Spinal cord (tissue), 10 donors: ENCODE measurements at places on chromosomes 3 and 15.

DNA sequence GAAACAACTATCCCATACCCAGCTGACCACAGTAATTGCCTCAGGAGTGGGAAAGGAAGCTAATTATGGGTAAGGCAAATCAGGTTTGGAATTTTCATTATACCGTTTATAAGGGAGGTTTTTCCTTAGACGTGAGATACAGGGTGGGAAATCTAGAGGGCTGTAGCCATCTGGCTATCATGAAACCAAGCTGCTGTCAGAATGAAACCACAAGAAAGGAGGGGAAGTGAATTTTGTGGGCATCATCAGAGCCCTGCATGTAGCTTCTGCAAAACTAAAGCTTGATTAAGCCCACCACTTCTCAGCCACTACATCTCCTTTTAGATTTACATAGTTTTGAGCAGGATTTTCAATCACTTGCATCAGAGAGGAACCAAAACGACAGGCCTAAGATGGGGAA lies 893.5 kb downstream of the TUSC7 start:
- no peak for DNase-seq

DNA sequence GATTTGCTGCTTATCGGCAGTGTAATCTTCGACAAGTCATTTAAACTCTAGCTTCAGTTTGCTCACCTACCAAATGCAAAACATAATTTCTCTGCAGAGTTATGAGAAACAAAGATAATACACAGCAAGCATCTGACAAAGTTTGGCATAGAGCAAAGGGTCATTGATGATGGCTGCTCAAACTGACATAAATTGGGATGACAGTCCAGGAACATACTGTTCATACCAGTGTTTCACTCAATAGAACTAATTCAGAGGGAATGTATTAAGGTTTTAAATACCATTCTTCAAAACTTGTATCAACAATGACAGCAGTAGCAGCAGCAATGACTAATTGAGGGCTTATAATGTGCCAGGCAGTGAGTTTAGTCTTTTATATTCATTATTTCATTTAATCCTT lies 137.6 kb downstream of the SPATA16 start:
- DNase-seq, result no peak

- DNase-seq, result no peak
Observed at GRCh38 chr3:176867681-176868663, 329.3 kb downstream of the TBL1XR1 start.

DNA sequence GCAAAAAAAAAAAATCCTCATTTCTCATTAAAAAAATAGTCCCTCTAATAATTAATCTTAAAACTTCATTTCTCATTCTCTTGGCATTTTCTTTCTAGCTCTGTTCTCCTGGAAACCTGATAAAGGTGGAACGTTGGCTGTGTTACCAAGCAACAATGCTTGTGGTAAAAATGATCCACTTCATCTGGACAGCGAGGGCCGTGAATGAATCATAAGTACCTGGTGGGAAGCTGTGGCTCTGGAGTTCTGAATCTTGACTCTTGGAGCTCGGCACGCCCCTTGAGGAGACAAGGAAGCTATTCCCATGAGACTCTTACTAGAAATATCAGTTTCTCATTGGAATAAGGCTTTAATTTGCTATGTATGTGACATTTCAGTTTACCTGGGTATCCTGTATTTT lies 32.5 kb downstream of the BCL2L10 start:
- DNase-seq, result no peak

- no peak for DNase-seq
Observed at GRCh38 chr3:55469957-55470526, 17.1 kb downstream of the WNT5A start.

DNA sequence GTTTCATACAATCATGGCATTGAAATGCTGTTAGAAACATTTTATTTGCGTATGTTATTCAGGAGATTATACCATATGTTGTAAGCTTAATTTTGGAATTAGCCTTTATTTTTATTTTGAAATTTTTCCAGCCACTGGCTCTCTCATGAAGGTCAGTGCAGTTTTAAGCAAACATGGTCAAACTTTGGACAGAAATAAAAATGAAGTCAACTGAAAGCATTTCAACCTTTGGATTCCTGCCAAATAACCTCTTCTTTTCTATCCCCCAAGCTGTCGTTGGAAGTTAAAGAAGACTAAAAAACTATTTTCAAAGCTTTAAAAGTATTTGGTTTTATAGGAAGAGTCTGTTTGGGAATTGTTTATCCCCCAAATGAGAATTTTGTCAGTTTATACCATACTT lies 846.6 kb downstream of the MCTP2 start:
- no peak for DNase-seq

GRCh38 chr3:10575601-10576160 lies 70.3 kb upstream of the ATP2B2 start:
- DNase-seq, result no peak

DNA sequence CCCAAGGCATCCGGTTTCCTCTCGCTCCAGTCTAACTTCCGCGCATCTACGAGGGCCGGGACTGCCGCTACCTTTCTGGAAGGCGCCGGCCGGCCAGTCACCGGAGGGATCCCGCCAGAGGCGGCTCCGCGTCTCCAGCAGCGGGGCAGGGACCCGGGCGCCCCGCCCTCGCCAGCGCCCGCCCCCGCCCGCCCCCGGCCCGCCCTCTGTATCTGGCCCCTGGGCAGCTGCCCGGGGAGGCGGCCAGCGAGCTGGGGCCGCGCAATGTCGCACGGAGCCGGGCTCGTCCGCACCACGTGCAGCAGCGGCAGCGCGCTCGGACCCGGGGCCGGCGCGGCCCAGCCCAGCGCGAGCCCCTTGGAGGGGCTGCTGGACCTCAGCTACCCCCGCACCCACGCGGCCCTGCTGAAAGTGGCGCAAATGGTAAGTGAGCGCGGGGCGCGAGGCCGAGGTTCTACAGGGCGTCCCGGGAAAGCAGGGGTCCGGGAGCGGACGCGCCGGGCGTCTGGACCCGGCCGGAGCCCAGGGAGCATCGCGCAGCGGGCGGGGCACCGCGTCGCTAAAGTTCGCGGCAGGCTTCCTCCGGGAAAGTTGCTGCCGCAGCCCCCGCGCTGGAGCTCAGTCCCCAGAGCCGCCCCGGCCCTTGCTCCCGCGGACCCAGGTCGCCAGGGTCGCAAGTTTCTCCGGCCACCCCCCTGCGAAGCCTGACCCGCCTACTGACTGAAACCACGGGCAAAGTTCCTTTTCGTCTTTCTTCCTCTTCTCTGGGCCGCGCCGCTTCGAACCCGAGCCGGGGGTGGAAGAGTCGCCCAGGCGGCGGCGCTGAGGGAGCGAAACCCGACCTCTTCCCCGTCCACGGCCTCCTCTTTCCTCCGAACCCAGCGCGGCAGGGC lies at the start of gene CMTM7:
TSS of gene CMTM7 (plus strand) at position 211 of the 893 bp plus-strand sequence. CDS start at position 265, 54 bp downstream.
- no peak for DNase-seq
